ENCODE measurements at places on chromosomes 3 and 15.

GRCh38 chr3:168157099-168157700, 61.5 kb upstream of the GOLIM4 start:
- DNase-seq: peak; percentile 32

DNA sequence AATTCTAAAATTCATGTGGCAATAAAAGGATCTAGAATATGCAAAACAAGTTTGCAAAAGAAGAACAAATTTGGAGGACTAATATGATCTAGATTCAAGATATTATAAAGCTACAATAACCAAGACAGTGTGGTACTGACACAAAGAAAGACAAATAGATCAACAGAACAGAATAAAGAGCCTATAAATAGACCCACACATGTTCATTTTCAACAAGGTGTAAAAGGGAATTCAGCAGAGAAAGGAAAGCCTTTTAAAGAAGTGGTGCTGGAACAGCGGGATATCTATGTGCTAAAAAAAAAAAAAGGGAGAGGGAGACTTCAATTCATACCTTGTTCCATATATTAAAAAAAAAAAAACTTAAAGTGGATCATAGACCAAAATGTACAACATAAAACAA, 149.0 kb downstream of the WDR76 start:
- no peak for DNase-seq

DNA sequence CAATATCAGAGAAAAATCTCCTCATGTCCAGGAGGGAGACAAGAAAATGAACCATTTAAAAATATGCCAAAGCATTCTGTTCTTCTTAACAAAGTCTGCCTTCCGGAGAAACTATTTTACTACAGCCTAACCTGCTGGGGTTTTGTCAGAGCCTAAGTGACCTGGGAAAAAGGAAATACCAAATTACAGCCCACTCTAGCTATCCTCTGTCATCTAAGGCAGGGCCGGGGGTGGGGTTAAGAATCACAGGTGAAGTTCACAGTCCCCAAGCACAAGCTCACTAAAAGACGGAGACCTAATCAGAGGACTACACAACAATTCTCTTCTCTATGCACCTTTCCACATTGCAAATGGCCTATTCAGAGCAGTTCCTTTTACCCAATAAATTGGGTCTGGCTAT, 116.6 kb downstream of the TRIM42 start:
- no peak for DNase-seq

GRCh38 chr3:77536038-77536775, 496.3 kb downstream of the ROBO2 start:
- DNase-seq: no peak

GRCh38 chr15:35491999-35492398, 54.0 kb downstream of the DPH6 start:
- DNase-seq: no peak

GRCh38 chr3:72721683-72722381, 126.4 kb downstream of the SHQ1 start:
- no peak for DNase-seq

Measured in hematopoietic multipotent progenitor cell treated with erythropoietin and hydrocortisone succinate and interleukin-3 and kit ligand, for 15 days (in vitro differentiated cells).